Upper lobe of left lung (tissue), 6 donors: ENCODE measurements at places on chromosomes 3 and 15. TPM values are rescaled to one million over a fixed set of nuclear protein-coding genes. Genes with fewer than 3 reads are reported as not detected.

- DNase-seq, result no peak
These were observed 130.6 kb upstream of the FHIT start for GRCh38 chr3:61381745-61382392.

- DNase-seq, result no peak
These were observed 12.4 kb downstream of the LAMP3 start for GRCh38 chr3:183149915-183150750.

DNA sequence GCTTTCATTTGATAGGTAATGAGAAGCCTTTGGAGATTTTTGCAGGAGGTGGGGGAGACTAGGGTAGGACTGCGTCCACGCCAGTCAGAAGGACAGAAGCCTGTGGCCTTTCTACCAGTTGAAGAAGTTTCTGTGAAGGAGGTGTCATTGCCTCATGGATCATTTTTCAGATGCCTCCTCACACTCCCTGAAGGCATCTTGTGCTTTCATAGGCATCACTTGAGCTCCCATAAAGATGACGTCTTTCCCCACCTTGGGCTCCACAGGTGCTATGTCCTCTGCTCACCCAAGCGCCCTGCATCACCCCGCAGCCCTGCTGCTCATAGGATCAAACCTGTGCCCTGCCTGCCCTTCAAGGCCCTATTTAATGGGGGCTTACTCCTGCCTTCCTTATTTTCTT is 7.5 kb upstream of the ITGA11 start:
- no peak for DNase-seq

DNA sequence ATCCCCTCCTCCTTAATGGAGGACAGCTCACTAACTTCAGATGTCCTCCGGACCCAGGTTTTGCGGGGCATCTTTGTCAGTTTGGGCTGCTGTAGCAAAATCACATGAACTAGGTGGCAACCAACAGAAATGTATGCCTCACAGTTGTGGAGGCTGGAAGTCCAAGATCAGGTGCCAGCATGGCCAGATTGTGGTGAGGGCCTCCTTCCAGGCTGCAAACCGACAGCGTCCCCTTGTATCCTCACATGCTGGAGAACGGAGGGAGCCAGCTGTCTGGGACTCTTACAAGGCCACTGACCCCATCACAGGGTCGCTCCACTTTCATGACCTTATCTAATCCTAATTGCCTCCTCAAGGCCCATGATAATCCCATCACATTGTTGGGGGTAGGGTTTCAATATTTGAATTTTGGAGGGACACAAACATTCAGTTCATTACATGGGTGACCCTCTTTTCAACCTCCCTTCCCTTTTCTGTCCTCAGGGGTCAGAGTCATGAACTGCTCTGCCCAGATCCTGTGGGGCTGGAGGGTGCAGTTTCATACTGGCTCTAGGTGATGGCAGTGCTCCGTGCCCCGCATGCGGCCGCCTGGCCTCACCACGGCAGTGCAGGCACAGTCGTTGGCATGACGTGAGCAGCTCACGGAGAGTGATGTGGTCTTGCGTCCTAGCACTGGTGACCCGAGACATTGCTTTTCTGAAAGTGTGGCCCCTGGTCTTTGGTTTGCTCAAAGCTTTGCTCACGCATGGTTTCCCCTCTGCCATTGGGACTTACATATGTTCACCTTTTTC is 58.4 kb downstream of the DNASE1L3 start:
- DNase-seq, result peak; percentile 60

- DNase-seq, result no peak
These were observed 93.5 kb upstream of the THBS1 start for GRCh38 chr15:39487458-39487735.

- DNase-seq, result no peak
These were observed 51.0 kb downstream of the CCDC54 start for GRCh38 chr3:107428051-107428858.

The RBP2 gene
- 4.4 TPM for total RNA-seq
